Kidney (tissue), 22 donors: ENCODE measurements at places on chromosomes 13 and 19. TPM values are rescaled to one million over a fixed set of nuclear protein-coding genes. Genes with fewer than 3 reads are reported as not detected.
A peak's percentile ranks its signal among the peaks of the same experiment; 100 is the strongest.

- DNase-seq: no peak
Measured at GRCh38 chr13:111449041-111449440, 128.6 kb downstream of the TEX29 start.

Gene SHISA7
- polyA plus RNA-seq: not detected

Gene ATP4B
- polyA plus RNA-seq: 0.45 TPM

Gene SELENOV
- polyA plus RNA-seq: not detected

GRCh38 chr13:102877303-102877702, 31.5 kb downstream of the ERCC5 start:
- DNase-seq: no peak

Gene ENOX1
- 6.8 TPM for polyA plus RNA-seq

GRCh38 chr13:103515410-103515809, 449.2 kb upstream of the SLC10A2 start:
- no peak for DNase-seq

Gene ZNF738
- polyA plus RNA-seq: 3.1 TPM

DNA sequence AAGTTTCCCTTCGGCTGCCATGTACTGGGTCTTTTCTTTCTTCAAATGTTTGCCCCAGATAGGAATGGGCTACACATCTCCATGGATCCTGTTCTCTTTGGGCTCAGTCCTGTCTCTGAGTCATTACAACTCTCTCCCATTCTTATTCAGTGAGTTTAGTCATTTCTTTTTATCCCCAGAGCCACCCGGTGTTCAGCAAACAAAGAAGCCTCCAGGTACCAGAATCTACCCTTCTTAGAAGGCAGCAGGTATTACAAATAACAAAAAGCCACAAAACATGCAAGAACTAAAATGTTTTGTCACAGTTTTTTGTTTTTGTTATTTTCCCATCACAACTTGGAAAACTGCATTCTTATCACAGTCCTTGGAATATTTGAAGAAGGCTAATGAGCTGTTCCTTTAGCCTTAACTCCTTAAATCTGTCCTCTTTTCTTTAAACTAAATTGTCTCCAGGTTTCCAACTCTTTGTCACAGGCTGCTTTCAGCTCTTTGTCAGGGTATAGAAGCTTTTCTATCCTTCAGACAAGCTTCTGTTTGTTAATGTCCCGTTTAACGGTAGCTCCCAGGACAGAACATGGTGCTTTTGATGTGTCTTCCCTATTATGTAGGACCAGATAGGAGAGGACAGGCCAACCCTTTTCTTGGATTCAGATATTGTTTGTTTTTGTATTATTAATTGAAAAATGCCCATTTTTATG, 215.5 kb upstream of the HTR2A start:
- DNase-seq: no peak

GRCh38 chr19:22422211-22422610, at the start of gene ZNF98:
ZNF98 (minus strand) TSS chr19:22422346; CDS start chr19:22422224, 122 bp downstream.
- peak; percentile 80 for DNase-seq

Gene HIF3A
- 3.3 TPM for polyA plus RNA-seq

GRCh38 chr13:112767506-112768471, 78.0 kb downstream of the ATP11A start:
- DNase-seq: no peak

Gene ONECUT3
- not detected for polyA plus RNA-seq

DNA sequence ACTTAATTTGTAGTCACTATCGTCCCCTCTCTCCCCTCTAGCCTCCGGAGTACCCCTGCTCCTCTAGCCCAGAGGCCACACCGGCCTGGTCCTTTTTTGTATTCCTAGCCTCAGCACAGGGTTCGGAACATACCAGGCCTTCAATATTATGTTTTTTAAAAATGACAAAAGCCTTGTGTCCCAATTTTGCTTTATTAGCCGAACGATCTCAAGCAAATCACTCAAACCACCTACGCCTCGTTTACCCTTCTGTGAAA, 463 bp upstream of the POMP start:
- DNase-seq: no peak

DNA sequence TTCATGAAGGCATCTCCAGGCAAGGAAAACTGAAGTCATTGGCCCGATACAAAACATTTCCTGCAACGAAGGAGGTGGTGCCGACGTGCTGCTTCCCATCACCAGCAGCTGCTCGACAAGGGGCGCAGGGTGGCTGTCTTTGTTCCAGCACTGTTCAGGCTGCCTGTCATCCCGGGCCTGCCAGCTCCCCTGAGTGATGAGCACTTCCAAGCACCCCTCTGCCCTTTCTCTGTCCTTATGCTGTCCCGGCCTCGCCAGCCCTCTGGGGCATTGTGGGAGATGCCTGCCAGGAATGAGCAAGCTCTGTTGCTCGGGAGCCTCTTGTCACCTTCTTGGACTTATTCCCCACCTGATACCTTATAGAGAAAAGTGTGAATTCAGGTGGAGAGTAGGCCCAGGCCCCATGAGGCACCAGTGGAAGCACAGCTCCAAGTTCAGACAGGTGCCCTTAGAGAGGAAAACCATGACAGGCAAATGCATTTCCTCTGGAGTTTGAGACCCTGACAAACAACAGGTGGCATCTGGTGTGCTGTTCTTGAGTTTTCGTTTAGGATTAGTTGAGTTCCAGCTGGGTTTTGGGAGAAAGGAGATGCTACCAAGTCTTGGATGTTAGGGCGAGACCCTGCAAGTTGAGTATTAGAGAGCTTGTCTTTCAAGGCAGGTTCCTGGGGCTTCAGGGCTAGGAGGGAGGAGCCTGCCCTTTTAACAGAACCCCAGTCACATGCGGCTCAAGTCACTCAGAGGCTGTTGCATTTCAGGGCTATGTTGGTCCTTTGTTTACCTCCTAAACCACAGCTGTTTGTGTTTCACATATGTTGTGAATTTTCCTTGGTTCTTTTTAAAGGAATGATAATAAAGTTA, 21.4 kb downstream of the BBC3 start:
- no peak for DNase-seq

Gene DACH1
- polyA plus RNA-seq: 5.3 TPM

Gene TMEM147
- polyA plus RNA-seq: 233 TPM
